T-helper 2 cell (primary cell): ENCODE measurements at places on chromosomes 5 and 9.

DNA sequence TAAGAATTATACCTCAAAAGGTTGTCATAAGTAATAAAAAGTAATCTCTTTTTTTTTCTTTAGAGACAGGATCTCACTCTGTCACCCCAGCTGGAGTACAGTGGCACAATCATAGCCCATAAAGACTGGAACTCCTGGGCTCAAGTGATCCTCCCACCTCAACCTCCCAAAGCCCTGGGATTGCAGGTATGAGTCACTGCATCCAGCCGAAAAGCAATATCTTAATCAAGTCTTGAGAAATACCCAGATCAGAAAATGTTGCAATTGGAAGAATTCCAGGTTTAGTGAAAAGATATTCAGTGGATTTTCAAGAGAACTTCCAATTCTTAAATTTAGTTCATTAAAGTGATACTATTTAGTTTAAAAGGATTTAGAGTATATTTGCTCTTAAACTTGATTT is 40.9 kb upstream of the IDNK start:
- DNase-seq = no peak

DNA sequence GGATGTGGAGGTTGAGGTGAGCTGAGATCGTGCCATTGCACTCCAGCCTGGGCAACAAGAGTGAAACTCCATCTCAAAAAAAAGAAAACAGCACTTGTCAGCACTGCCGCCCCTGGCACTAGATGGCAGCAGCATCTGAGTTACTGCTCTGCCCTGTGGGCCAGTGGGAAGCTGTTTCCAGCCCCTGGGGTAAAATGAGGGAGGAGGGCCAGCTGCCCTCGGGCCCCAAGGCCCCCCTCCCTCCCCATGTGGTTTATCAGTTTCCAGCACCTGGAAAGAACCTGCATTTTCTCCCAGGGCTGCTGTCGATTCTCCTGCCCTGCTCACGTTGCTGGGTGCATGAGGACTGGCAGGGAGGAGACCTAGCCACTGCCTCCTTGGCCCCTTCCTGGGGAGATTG is 13.2 kb upstream of the CEL start:
- no peak for DNase-seq

DNA sequence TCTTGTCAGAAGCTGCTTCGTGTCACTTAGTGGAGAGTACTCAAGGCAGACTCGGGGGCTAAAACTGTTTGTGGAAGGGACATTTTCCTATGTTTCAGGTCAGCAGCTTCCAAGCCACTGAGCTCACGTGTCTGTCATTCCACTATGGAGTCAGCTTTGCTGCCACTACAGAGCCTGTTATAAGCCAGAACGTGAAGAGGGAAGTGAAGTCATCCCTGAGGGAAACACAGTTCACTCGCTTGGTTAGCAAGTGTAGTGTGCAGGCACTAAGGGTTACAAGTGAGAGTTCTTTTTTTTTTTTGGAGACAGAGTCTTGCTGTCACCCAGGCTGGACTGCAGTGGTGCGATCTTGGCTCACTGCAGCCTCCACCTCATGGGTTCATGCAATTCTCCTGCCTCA is 24.5 kb upstream of the LTC4S start:
- DNase-seq = no peak

DNA sequence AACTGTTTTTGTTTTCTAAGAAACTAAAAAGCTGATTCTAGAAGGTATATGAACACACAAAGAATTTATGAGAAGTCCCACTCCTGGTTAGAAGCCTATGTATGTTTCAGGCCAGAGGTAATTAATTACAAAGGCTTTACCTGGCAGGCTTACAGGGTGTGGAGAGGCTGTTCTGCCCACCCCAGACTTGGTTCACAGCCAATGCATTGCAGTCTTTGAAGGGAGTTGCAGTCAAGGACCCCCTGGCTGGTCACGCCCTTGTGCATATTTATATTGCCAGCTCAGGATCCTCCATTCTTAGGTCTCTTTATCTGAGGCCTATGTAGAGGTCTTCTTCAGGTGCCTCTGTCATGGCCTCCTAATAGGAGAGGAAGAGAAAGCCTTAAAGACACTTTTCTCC is 13.6 kb upstream of the PRSS3 start:
- DNase-seq = no peak

DNA sequence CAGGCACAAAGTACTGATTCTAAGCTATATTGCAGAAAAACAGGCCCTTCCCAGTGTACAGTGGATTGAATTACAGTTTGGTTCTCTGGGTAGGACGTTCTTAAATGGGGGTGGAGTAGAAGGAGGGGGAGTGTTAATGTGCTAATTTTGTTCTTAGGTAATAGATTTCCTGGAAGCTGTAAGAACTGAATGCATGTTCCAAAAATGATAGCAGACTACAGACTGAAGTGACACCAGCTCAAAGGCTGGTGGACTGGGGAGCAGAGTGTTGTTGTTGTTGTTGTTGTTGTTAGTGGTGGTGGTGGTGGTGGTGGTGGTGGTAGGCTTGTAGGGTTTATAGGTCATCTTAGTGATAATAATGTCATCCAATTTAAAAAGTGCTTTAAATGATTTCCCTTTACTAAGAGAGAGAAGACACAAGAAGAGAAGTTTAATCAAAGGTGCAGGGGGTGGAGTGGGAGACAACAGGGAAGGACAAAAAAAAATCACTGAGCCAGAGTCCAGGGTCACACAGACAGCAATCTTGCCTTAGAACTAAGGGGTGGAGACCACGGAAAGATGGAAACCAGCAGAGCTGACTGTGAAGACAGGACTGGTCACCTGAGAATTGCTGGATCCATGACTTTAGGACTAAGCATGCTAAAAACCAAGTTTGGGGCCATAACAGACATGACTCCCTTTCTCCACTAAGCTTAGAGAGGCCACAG is 27.0 kb downstream of the TTLL11 start:
- DNase-seq = no peak

- no peak for DNase-seq
These were observed 38.5 kb downstream of the SLC22A5 start for GRCh38 chr5:132407970-132408369.

- no peak for DNase-seq
These were observed 40.5 kb downstream of the SMIM23 start for GRCh38 chr5:171826132-171826531.

GRCh38 chr5:90569084-90569483 is 10.5 kb downstream of the ADGRV1 start:
- no peak for DNase-seq

GRCh38 chr9:109316207-109316640 is 4.6 kb downstream of the EPB41L4B start:
- DNase-seq = no peak

DNA sequence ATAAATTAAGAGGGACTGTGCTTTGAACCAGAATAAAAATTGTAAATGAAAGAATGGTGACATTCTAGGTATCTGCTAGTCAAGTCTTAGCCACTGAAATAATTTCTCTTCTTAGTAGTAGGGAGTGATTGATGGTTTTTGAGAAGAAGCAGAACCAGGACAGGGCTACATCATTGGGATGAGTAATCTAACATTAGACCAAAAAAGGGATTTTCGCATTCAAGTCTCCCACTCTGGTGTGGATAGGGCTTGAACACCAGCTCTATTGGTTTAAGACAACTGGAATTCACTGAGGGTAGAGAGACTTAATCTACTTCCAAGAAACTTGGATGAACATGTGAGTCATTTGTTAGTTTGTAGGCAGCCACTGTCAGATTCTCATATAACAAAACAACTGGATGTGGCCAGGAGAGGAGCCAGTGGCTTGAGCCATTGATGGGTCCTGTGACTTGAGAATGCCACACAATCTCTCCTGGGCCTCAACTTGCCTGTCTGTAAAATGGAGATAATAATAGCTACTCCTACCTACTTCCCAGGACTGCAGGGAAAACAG is 16.6 kb downstream of the FAT2 start:
- DNase-seq = no peak

DNA sequence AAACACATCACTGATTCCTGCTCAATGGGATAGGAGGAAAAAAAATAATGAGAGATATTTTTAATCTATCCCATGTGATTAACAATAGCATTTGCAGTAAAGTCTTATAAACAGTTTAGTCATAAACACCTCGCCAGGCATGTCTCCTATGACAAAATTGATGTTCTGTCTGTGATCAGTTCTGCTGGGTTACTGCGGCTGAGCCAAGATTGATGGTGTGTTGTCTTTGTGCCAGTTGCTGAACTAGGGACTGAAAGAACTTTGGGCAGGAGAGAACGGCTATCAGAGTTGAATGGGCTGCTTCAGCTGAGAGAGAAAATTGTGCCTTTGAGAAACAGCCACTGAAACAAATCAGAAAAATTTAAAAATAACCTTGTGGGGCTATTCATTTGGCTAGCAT is 37.3 kb upstream of the MAMDC2 start:
- DNase-seq = no peak

- no peak for DNase-seq
These were observed 179.8 kb upstream of the ARRDC3 start for GRCh38 chr5:91562922-91563321.

GRCh38 chr5:174293481-174293880 is 248.0 kb downstream of the NSG2 start:
- DNase-seq = no peak

DNA sequence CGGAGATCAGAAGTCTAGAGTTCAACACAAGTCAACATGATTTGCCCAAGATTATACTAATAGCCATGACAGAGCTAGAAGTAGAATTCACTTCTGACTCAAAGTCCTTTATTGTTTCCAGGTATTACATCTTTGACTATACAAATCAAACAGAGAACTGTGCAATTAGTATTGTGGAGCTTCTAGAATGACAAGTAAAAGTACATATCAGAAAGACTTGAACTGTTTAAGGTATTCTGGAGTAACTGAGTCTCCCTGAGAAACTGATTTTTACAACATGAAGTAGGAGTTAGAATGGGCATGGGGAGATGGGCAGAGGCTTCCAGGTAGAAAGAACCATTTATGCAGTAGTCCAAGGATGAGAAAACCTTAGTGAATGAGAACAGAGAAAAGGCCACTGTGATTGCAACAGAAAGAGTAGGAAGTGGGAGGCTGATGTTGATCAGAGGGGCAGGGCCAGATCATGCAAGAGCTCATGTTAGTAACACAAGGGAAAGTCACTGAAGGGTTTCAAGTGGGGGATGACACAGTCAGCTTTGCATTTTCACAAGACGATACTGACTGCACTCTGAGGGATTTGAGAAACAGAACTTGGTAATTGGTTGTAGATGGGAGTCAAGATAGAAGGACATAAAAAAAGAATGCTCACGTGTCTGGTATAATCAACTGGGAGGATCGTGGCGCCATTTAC is 280.7 kb downstream of the RFX3 start:
- DNase-seq = no peak

GRCh38 chr9:90142580-90142979 is 500.0 kb downstream of the DIRAS2 start:
- DNase-seq = no peak

DNA sequence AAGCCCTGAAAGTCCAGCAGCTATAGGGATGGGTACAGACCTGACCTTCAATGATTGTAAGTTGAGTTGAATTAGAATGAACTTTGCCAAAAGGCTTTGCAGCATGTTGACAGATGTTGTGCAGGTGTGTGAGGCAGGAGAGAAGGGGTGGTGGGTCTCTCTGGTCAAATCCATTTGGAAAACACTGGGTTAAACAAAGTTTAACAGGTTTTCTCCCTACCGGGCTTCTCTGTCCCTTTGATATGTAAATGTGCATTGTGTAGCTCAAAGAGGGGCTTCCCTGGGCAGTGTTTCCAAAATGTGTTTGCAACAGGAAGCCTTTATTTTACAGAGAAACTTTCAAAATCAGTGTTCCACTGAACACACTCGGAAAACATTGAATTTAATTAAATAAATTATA is 72.1 kb upstream of the BRINP1 start:
- no peak for DNase-seq

DNA sequence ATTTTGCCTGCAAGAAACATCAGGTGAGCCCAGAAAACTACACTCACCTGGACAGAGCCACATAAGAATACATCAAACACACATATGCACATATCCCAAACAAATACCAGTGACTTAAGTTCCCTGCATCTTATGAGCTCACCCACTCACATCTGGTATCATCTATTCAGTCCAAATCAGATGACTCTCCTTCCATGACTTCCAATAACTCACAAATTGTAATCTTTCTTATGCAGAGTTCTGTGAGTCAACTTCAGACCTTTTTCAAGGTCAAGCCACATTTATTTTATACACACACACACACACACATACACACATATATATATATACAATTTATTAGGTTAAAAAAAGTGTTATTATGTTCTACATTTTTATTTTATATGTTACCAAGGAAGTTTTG is 1711.9 kb upstream of the CDH9 start:
- DNase-seq = no peak

GRCh38 chr9:121491111-121491510 is 8.5 kb downstream of the GGTA1 start:
- no peak for DNase-seq

- DNase-seq = no peak
These were observed 94.1 kb upstream of the FST start for GRCh38 chr5:53386341-53386740.

GRCh38 chr5:16930496-16930895 is 5.6 kb downstream of the MYO10 start:
- DNase-seq = no peak

DNA sequence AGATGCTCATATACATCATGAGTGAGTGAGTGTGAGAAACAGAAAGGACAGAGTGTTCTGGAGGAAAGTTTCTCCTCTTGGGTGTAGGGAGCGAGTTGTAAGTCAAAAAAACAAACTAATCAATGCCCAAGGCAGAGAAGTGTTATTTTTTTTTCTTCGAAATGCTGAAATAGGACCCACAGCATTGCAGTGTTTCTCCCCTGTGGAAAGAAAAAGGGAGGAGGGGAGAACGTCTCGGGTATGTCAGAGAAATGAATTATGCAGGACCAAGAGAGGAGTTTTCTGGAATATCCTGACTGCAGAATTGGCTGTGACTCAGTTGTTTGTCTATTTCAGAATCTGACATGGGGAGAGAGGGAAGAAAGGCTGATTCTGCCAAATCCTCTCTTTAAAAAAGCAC is 337.9 kb upstream of the RFX3 start:
- no peak for DNase-seq

- no peak for DNase-seq
These were observed 209.0 kb downstream of the TTLL11 start for GRCh38 chr9:121884057-121884541.

DNA sequence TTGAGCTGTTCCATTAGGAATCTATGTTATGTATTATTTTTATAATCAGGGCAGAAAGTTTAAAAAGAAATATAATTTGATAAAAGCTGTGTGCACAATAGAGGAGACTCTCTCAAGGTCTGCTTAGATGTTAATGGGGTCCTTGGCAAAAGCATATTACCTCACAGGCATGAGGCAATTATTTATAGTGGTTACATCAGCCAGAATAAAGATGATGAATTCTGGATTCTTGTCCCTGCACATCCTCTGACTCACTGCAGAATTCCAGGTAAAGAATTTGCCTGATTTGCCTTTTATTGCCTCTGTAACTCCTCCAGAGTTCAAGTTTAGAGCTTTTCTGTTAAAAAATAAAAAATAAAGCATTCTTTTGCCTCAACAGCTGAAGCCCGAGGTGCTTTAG is 253.6 kb downstream of the MAST4 start:
- no peak for DNase-seq
